ENCODE measurements at places on chromosomes 6 and 20. TPM values are rescaled to one million over a fixed set of nuclear protein-coding genes. Genes with fewer than 3 reads are reported as not detected.

GRCh38 chr6:136501096-136501495, 49.1 kb downstream of the MAP7 start:
- no peak for DNase-seq

The NINL gene
- polyA plus RNA-seq: 19.4 TPM

GRCh38 chr20:53592992-53593465, 610 bp downstream of the ZNF217 start:
- no peak for DNase-seq

DNA sequence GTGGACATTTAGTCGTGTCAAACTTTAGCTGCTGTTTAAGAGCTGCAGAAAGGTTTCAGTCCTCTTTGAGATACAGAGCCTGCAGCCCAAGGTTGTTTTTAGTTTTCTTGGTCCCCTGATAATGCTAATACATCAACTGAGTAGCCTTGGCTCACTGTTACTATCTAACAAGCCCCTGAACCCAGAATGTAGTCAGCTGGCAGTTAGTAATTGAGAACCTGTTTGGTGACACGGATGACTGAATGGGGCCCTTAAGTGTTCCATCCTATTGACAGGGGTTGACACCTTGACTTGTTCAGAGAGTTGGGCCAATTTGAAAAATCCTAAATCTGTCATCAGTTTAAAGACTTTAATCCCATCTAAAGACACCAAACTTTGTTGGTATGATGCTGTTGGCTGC, 2.8 kb downstream of the RTN4IP1 start:
- no peak for DNase-seq
